ENCODE measurements at places on chromosomes 13 and 19.
A peak's percentile ranks its signal among the peaks of the same experiment; 100 is the strongest.

DNA sequence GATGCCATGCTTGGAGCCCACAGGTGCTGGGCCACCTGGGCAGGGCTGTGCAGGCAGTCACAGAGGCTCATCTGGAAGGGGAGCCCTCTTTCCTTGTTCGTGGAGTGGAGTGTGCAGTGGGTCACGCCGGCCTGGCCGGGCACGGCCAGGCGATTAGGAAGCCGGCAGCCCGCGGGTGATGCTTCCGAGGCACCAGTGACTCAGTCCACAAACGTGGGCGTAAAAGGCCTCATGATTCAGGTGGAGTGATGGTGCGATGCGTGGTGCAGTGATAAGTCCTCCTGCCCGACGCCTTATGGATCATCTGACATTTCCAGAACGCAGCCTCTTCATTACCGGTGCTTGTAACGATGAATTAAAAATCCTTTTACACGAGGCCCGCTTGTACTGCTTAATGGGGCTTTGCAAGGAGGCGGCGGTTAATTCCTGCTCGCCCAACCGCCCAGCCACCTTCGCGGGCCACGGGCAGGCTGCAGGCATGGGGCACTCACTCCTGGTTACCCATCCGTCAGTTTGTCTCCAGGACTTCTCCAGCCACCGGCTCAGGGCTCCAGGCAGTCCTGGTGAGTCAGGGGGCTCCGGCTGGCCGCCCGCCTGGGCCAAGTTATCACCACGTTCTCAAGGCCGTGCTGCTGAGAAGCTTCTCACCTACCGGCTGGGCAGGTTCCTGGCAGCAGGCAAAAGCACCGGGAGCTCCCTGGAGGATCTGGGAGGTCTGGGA is 172.4 kb downstream of the KDM4B start:
- DNase-seq: no peak

- no peak for DNase-seq
Observed at GRCh38 chr13:91020461-91021034, 326.9 kb upstream of the MIR17HG start.

GRCh38 chr19:18390065-18390907 is 4.3 kb downstream of the GDF15 start:
- DNase-seq: no peak

DNA sequence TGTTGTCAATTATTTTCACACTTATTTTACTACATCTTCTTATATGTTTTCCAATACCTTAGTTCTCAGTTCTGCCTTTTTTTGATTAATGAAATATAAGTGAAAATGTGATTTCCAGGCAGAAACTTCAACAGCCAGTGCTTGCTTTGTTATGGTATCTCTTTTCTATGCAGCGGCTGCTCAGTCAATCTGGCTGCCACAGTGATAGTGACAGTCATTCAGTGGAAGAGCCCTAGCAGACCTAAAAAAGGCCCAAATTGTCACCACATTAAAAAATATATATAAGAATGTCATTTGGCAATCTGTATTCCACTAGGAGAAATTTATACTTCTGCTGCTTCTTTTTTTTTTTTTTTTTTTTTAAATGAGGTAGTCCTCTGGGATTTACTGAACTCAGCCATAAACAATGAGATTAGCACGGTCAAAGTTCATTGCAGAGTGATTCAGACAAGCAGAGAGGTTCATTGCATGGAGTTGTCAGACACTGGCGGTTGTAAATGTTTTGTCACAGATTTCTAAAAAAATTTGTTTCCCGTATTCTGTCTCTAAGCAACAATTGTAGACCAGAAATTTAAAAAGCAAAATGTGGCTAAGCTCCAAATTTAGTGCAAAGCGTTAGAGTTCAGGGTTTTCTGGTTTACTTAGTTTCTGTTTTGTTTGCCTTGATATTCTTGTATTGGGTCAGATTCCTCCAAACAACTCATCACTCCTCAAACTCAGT is 94.7 kb upstream of the PRR20A start:
- peak; percentile 60 for DNase-seq

- DNase-seq: peak; percentile 92
Observed at GRCh38 chr19:48330012-48330681, 4.8 kb downstream of the EMP3 start.

DNA sequence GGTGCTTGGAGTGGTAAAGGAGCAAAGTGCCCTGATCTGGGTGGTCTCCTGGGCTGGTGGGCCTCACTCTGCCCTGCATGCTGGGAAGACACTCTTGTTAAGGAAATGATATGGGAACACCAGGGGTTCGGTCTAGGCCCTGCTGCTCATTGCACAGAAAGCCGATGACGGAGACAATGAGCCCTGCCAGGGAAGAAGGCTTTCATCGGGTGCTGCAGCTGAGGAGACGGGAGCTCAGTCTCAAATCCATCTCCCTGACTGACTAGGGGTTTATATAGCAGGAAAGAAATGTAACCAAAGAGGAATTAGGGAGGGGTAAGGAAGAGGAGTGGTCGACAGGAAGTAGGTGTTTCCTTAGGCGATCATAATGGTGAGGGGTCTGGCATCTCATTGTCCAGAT is 253.4 kb downstream of the TEX29 start:
- DNase-seq: no peak

GRCh38 chr13:52846567-52847321 is 1.7 kb downstream of the PCDH8 start:
- peak; percentile 86 for DNase-seq

DNA sequence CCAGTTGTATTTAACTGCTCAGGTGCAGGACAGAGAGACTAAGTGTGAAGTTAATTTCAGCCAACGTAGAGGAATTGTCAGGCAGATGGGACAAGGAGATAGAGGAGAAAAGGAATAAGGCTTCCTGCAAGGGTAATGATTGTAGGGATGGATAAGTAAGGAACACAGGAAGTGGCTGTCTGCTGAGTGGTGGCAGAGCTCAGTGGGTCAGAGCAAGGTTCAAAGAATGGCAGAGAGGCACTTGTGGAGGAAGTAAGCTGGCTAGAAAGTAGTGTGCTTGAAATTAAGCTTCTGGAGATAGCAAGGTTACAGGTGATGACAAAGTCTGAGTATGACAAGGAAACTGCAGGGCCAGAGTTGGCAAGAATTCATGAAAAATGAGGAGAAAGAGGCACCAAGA is 47.9 kb downstream of the USPL1 start:
- no peak for DNase-seq

GRCh38 chr13:23440821-23441618 is 7.5 kb upstream of the SACS start:
- no peak for DNase-seq

- peak; percentile 75 for DNase-seq
Observed at GRCh38 chr13:33665626-33666175, 152.2 kb upstream of the RFC3 start.

DNA sequence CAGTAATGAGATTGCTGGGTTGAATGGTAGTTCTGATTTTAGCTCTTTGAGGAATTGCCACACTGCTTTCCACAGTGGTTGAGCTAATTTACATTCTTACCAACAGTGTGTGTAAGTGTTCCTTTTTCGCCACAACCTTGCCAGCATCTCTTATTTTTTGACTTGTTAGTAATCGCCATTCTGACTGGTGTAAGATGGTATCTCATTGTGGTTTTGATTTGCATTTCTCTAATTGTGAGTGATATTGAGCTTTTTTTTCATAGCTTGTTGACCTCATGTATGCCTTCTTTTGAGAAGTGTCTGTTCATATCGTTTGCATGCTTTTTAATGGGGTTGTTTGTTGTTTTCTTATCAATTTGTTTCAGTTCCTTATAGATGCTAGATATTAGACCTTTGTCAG is 245.0 kb downstream of the MTUS2 start:
- no peak for DNase-seq

- no peak for DNase-seq
Observed at GRCh38 chr19:13090511-13091231, 12.0 kb downstream of the LYL1 start.

GRCh38 chr13:50527188-50527587 is 316.3 kb downstream of the DLEU7 start:
- DNase-seq: no peak

DNA sequence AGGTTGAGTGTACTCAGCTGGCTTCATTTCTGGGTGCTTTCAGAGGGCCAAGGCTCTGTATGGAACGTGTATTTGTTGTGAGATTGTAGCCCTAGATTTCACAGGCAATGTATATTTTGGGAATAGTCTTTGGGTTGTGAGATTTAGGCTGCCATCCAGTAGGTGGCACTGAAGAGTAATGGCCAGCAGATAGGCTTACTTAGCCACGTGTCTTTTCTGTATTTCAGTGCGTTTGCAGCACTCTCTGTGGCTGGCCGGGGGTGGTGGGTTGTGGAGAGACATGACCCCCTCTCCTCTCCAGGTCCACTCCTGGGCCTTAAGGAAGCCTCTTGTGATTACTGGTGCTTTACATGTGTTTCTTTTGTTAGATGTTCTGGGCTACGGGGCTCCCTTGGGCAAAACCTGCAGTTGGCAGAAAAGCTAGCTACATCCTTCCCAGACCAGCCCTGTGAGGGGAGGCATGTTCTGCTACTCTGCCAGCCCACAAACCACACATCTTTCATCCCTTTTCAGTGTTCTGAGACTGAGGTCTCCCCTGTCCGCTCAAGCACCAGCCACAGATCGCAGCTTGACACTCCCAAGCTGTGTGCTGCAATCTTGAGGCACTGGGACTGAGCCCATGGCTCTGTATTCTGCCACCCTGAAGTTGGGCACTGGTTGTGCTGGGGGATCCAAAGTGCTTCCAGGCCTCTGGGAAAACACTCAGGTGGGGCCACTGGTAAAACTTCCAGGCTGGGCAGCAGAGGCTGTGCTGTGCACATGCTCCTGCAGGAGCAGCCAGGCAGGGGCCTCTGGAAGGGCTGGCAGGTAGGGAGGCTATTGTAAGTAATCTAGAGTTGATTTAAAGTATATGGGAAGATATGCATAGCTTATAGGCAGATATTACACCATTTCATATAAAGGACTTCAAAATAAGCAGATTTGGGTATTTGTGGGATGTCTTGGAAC is 1096.8 kb upstream of the PCDH20 start:
- peak; percentile 27 for DNase-seq

DNA sequence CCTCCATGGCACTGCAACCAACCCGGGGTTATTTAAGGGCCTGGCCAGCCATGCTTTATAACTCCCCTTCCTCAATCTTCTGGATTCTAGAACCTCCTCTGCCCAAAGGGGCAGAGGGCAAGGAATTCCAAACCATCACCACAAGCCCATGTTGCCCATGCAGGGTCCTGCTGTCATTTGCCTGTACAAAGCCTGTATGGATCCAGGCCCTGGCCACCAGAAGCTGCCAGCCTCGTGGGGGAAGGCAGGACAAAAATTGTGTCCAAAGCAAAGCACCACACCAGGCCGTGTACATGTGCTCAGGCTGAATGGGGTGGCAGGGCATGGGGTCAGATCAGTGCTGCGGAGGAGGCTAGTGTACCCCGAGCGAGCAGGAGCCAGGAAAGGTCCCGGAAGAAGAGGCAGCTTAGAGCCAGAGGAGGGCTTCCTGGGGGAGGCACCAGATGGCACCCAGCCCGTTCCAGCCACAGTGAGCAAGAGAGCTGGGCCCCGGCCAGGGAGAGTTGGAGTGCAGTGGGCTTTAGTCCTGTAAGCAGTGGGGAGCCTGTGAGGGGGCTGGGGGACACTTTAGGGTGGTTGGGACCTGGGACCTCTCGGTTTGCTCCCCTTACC is 35.8 kb downstream of the CAPN12 start:
- DNase-seq: no peak

GRCh38 chr19:4806384-4806783 is 14.8 kb downstream of the FEM1A start:
- no peak for DNase-seq

- DNase-seq: peak; percentile 81
Observed at GRCh38 chr19:38228491-38229439, 4.7 kb upstream of the DPF1 start.

DNA sequence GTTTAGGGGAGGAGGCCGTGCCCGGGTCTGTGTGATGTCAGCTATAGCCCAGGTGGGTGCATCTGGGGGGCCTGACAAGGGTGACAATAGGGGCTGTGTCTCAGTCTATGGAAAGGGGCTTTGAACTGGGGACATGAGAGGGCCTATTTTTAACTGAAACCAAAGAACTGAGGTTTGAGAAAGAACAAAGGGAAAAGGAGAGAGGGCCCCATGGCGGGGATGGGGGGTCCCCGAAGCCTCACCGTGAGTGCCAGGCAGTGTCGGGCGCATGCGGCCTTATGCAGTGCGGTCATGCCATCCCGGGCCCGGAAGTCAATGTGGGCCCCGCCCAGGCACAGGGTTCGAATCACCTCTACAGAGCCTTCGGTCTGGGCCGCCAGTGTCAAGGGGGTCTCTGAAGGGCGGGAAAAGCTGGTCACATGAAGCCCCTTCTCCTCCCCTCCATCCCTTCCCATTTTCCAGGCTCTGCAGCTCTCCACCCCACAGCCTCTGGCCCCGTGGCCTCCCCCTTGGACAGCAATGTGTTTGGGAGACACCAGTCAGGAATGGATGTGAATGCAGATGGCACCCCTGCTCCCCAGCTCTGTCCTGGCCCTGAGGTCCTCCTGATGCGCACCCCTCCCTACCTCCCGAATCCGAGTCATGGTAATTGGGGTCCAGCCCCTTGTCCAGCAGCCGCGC is 5.9 kb downstream of the SHANK1 start:
- DNase-seq: no peak

GRCh38 chr19:40785526-40785925 is 7.5 kb downstream of the RAB4B start:
- DNase-seq: no peak

GRCh38 chr19:30391052-30391451 is 18.9 kb downstream of the ZNF536 start:
- no peak for DNase-seq

GRCh38 chr13:47408546-47409319 is 511.9 kb upstream of the HTR2A start:
- DNase-seq: no peak

- DNase-seq: no peak
Observed at GRCh38 chr19:13172346-13173138, 22.3 kb downstream of the IER2 start.

DNA sequence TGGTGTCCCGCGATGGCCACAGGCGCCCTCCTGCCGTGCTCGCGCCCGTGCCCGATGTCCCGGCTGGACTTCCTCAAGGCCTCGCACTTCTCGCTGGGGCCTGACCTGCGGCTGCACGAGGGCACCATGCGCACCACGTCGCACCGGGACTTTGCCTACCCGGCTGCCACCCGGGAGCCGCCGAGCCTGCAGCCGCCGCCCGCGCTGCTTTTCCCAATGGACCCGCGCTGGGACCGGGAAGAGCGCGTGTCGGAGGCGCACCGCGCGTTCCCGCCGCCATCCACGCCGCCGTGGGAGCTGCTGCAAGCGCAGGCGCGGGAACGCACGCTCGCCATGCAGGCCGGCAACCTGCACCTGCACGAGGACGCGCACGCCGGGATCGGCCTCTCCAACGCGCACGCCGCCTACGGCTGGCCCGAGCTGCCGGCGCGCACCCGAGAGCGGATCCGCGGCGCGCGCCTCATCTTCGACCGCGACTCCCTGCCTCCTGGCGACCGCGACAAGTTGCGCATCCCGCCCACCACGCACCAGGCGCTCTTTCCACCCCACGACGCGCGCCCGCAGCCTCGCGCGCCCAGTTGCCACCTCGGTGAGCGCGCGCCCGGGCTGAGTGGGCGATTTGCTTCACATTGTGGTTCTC is 12.1 kb upstream of the PEX11G start:
- peak; percentile 95 for DNase-seq

Data from retina (tissue), 1 donor.